ENCODE measurements at places on chromosomes 7 and 10. TPM values are rescaled to one million over a fixed set of nuclear protein-coding genes. Genes with fewer than 3 reads are reported as not detected.

GHRHR gene
- not detected for total RNA-seq

UPK3B gene
- total RNA-seq = 9.8 TPM

PRKCQ gene
- 0.23 TPM for total RNA-seq

H2AZ2 gene
- total RNA-seq = 319 TPM

GPER1 gene
- total RNA-seq = 2.9 TPM

VPS37D gene
- total RNA-seq = 4.4 TPM

FAM180A gene
- total RNA-seq = not detected

IQCE gene
- total RNA-seq = 44.8 TPM

TMEM236 gene
- 0.05 TPM for total RNA-seq

DNA sequence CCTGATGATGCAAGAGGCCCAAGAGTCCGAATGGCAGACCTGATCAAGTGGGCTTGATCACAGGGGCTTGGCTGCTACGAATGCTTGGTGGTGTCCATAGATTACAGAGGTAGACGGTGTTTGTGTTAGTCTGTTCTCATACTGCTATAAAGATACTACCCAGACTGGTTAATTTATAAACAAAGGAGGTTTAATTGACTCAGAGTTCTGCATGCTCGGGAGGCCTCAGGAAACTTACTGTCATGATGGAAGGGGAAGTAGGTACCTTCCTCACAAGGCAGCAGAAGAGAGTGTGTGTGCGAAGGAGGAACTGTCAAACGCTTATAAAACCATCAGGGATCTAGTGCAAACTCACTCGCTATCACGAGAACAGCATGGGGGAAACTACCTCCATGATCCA is 268.9 kb upstream of the KLF6 start:
- H3K4me3 ChIP-seq = no peak overlapping the region
- peaks cover 19% of the 10 kb centered on the region for H3K4me1 ChIP-seq
- H3K27me3 ChIP-seq = no peaks in the 10 kb centered on the region

- H3K4me1 ChIP-seq = no peaks in the 10 kb centered on the region
- peaks cover 4% of the 10 kb centered on the region for H3K27me3 ChIP-seq
- no peaks in the 10 kb centered on the region for H3K36me3 ChIP-seq
- DNase-seq = no peak
- no peak overlapping the region for H3K27ac ChIP-seq
Measured at GRCh38 chr7:93890041-93890463, 501 bp downstream of the TFPI2 start.

DNA sequence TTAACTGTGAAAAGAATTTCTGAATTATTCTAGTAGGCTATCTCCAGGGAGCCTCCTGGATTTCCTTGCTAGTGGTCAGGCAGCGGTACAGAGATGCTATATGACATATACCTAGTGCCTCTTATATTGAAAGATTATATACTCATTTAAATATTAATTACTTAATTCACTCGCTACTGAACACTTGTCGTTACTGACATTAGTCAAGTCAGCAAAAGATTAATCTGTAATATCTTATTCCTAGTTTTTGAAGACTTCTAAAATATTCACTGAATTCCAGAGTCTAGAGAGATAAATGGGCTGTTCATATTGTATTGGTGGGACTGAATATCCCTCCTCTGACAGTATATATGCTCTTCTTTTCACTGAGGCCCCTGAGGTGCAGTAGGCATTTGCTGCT is 2.9 kb downstream of the SEMA3E start:
- H3K27ac ChIP-seq = no peak overlapping the region
- no peaks in the 10 kb centered on the region for H3K36me3 ChIP-seq
- no peak for DNase-seq
- H3K4me1 ChIP-seq = peaks cover 10% of the 10 kb centered on the region

DNA sequence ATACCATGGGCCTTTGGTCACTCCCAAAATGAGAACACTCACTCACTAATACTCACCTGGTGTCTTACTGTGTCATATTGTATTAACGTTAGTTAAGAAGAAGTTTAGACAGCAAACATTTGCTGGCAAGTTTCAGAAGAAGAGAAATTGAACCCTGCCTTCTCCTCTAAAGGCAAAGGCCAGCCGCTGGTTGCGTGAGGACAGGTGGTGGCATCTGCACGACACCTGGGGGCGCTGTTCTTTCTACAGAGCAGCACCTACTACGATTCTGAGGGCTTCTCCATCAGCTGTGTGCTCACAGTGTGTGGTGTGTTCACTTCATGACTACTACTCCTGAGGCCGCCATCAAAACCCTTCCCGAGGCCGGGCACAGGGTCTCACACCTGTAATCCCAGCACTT is 17.9 kb upstream of the CLEC2L start:
- no peaks in the 10 kb centered on the region for H3K4me1 ChIP-seq
- no peak overlapping the region for H3K27ac ChIP-seq
- H3K36me3 ChIP-seq = no peaks in the 10 kb centered on the region
- H3K4me3 ChIP-seq = no peak overlapping the region
- H3K27me3 ChIP-seq = no peaks in the 10 kb centered on the region
- no peak for DNase-seq

DNA sequence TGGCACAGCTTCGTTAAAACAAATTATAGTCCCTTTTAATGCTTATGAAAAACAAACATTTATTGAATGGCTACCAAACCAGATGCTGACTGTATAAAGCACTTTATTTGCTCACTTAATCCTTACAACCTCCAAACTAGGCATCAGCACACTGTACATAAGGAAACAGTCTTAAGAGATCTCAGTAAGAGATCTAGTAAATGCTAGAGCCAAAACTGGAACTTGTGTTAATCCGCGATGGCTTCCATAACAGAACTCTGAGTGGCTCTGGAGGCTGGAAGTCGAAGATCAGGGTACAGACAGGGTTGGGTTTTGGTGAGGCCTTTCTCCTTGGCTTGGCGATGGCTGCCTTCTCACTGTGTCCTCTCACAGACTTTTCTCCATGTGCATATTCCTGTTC is 27.0 kb downstream of the PDZD8 start:
- peaks cover 14% of the 10 kb centered on the region for H3K4me1 ChIP-seq
- DNase-seq = no peak
- H3K27me3 ChIP-seq = no peaks in the 10 kb centered on the region
- H3K4me3 ChIP-seq = no peak overlapping the region
- no peak overlapping the region for H3K27ac ChIP-seq

- DNase-seq = no peak
- no peaks in the 10 kb centered on the region for H3K36me3 ChIP-seq
- no peak overlapping the region for H3K4me3 ChIP-seq
- H3K27ac ChIP-seq = no peak overlapping the region
Measured at GRCh38 chr10:6586501-6586900, 6.4 kb upstream of the PRKCQ start.

GRCh38 chr10:8445353-8445752 is 390.9 kb downstream of the GATA3 start:
- no peaks in the 10 kb centered on the region for H3K27me3 ChIP-seq
- H3K36me3 ChIP-seq = no peaks in the 10 kb centered on the region
- DNase-seq = no peak
- H3K4me3 ChIP-seq = no peak overlapping the region
- H3K27ac ChIP-seq = no peak overlapping the region

DNA sequence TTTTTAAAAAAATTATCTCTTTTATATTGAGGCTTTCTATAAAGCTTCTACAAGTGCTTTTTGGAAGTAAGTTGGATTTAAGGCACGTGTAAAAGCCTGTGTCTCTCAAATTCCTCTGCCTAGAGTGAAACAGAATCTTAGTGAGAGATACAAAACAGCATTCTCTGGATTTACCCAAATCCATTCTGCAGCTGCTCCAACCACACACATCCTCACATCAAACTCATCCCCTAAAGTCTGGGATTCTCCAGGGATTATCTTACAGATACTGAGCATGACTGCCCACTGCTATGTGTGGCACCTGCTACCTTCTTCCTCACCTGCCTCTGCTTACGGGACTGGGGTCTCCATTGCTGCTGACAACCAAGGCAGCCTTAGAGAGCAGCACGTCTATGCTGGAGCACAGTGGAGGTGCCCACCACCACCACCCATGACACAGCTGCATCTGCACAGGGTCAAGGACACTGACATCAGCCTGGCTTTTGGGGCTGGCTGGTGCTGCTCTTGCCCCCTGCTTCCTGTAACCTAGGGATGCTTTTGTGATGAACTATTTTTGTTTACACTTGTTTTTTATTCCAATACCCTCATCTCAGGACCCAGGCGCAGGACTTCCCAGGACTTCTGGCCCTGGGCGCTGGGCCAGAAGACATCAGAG is 139.2 kb upstream of the NAMPT start:
- no peaks in the 10 kb centered on the region for H3K27me3 ChIP-seq
- H3K4me1 ChIP-seq = 0 out of 2 replicates have a peak, but pooled peaks cover 4% of the 10 kb centered on the region

DNA sequence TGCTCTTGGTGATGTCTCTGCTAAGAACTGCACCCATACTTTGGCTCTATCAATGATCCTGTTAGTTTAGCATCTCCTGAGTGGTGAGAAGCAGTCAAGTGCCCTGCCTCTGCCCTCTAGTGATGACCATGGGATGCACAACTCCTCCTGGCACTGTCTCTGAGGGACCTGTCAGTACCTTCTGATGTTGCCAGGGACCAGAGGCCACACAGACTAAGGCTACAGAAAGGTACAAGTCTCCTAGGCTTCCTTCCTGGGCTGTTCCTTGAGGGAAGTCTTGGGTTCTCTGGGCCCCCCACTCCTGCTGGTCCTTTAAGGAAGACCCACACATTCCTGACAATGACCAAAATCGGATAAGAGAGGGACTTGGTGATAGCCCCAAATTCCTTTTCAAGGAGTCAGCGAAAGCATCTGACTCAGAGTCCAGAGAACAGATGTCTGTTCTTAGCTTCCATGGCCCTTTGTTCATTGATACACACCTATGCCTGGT is 15.3 kb downstream of the NKX2-3 start:
- H3K27ac ChIP-seq = no peak overlapping the region
- no peak for DNase-seq
- H3K4me1 ChIP-seq = no peaks in the 10 kb centered on the region
- H3K27me3 ChIP-seq = peaks cover 28% of the 10 kb centered on the region
- no peaks in the 10 kb centered on the region for H3K36me3 ChIP-seq

GRCh38 chr10:34791228-34791627 is 23.9 kb downstream of the PARD3 start:
- H3K4me1 ChIP-seq = no peaks in the 10 kb centered on the region
- H3K36me3 ChIP-seq = no peaks in the 10 kb centered on the region
- no peaks in the 10 kb centered on the region for H3K27me3 ChIP-seq
- H3K27ac ChIP-seq = no peak overlapping the region

DNA sequence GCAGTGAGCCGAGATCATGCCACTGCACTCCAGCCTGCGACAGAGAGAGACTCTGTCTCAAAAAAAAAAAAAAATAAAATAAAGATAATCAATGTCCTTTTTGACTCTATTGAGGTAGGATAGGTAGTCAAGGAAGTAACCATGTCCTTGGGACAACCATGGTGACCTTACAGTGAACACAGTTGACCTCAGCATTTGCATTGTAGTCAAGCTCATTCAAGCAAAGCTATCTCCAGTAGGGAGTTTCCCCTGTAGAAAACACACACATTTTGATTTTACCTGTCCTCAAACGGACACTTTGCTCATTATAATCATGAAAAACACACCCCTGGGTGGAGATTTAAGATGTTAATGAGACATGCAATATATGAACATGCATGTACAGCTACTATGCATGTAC is 171.7 kb downstream of the KIF20B start:
- no peaks in the 10 kb centered on the region for H3K4me1 ChIP-seq
- DNase-seq = no peak
- H3K27me3 ChIP-seq = peaks cover 4% of the 10 kb centered on the region

DNA sequence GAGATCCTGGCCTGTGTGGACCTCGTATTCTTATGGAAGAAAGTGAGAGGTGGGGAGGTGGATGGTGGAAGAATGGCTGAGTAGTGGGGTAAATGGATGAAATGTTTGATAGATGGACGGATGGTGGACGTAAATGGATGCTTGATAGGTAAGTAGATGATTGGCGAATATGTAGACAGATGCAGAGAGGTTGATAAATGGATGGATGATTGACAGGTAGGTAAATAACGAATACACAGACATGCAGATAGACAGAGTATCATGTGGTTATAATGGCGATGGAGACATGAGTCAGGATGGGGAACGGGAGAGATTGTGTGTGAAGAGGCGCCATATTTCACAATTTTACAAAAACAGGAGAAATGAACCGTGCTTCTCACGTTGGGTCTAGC is 219.5 kb downstream of the DIP2C start:
- H3K27me3 ChIP-seq = no peaks in the 10 kb centered on the region
- no peak overlapping the region for H3K27ac ChIP-seq
- no peak overlapping the region for H3K4me3 ChIP-seq
- DNase-seq = no peak

DNA sequence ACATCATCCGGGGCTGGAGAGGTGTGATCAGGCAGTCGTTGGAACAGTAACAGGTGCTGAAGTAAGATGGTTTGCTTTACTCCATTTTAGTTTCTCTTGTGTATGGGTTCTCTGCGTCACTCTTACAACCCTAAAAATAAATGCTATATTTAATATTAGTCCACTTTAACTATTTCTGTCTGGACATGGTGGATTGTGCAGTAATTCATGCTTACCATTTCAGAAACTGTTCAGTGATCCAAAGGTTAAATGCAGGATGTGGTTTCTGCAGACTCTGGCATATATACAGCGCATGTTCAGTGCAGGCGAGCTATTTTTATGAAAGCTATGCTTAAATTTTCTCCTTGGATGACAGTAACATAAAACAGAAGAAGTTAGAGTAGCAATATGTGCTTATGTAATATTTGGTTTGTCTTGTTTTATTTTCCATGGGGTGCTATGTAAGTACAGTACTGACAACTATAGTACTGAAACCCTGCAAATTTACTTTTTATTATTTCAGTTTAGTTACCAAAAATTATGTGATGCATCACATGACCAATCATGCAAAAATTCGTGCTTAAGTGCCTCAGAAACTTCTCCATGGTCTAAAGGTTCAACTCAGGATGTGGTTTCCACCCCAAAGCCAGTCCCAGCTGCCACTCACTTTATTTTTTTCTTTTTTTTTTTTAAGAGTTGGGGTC is 46.6 kb upstream of the GRID1 start:
- no peaks in the 10 kb centered on the region for H3K36me3 ChIP-seq
- no peaks in the 10 kb centered on the region for H3K27me3 ChIP-seq
- H3K27ac ChIP-seq = no peak overlapping the region
- no peaks in the 10 kb centered on the region for H3K4me1 ChIP-seq

DNA sequence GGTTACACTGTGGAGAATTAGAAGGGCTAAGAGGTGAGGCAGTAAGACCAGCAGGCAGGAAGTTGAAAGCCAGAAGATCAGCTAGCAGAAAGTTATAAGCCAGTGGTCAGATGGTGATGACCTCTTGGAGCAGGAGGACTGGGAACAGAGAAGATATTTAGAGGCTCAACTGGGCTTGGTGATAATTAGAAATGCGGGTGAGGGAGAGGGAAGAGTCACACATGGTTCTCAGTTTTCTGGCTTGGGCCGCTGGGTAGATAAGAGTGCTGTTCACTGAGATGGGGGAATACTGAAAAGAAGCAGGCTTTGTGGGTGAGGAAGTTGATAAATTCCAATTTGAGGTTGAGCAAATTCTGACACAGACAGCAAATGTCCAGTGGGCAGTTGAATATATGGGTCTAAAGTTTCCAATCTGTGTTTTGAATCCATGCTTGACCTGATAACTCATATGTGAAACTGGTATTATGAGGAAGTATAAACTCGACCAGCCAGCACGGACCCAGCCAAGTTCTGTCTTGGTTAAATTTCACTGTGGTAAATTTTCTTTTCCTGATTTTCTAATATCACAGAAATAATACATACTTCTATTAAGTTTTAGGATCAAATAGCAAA is 22.7 kb downstream of the LSMEM1 start:
- no peak for DNase-seq
- H3K4me3 ChIP-seq = no peak overlapping the region
- no peaks in the 10 kb centered on the region for H3K4me1 ChIP-seq

Measured in Panc1 (cell line).